Kidney (tissue), 22 donors: ENCODE measurements at places on chromosomes 2 and 18. TPM values are rescaled to one million over a fixed set of nuclear protein-coding genes. Genes with fewer than 3 reads are reported as not detected.

The LTBP1 gene
- 39.8 TPM for total RNA-seq

- H3K36me3 ChIP-seq, result no peaks in the 10 kb centered on the region
- no peak overlapping the region for H3K4me3 ChIP-seq
- no peaks in the 10 kb centered on the region for H3K27me3 ChIP-seq
- no peaks in the 10 kb centered on the region for H3K4me1 ChIP-seq
- no peak for DNase-seq
- no peak overlapping the region for H3K27ac ChIP-seq
These were observed 17.9 kb downstream of the EHD3 start for GRCh38 chr2:31251851-31252250.

GRCh38 chr2:197273485-197273884, 37.1 kb downstream of the ANKRD44 start:
- peak; percentile 53 for DNase-seq
- H3K4me1 ChIP-seq, result no peaks in the 10 kb centered on the region
- no peaks in the 10 kb centered on the region for H3K27me3 ChIP-seq
- H3K4me3 ChIP-seq, result no peak overlapping the region
- H3K36me3 ChIP-seq, result no peaks in the 10 kb centered on the region

The INPP5D gene
- total RNA-seq, result 29.6 TPM

DNA sequence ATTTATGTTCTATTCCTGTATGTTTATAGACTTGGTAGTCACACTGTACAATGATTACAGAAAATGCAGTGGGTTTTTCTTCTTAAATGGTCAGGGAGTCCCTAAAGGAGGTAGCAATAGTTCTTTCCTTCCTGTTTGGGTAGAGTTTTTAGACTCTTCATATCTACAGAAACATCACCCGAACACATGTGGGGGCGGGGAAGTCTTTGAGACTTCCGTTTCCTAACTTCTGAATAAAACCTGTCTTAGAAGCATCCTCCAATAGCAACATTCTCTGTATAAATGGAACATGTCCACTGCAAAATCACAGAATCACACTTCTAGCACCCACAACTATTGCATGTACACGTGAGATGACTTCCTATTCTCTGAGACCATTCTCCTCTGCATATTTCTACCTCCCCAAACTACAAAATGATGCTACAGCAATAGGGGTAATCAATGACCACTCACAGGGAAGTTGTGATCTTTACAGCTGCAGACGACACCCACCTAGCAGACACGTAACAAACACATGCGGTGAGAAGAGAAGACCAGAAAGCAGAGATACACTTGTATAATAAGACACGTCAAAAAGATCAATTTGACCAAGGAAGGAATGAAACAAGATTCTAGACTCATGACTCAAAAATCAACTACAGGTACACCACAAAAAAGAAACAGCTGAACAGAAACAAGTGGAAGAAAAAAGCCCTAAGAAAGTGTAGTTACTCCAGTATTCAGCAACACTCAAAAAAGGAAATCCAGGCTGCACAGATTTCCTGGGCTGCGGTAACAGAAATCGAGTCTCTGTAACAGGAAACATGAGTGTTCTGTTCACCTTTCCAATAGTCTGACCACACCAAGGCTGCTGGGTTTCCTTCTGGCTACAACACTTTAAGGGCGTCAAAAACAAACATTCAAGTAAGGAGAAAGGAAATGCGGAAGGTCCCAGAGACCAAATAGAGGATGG, 120.4 kb downstream of the ZNF516 start:
- H3K27ac ChIP-seq, result no peak overlapping the region
- peaks cover 4% of the 10 kb centered on the region for H3K36me3 ChIP-seq

The AAK1 gene
- total RNA-seq, result 93.7 TPM

GRCh38 chr2:185240796-185241195, 497.8 kb upstream of the FSIP2 start:
- DNase-seq, result no peak
- H3K4me3 ChIP-seq, result no peak overlapping the region
- no peaks in the 10 kb centered on the region for H3K36me3 ChIP-seq
- H3K27ac ChIP-seq, result no peak overlapping the region
- H3K27me3 ChIP-seq, result no peaks in the 10 kb centered on the region
- no peaks in the 10 kb centered on the region for H3K4me1 ChIP-seq

DNA sequence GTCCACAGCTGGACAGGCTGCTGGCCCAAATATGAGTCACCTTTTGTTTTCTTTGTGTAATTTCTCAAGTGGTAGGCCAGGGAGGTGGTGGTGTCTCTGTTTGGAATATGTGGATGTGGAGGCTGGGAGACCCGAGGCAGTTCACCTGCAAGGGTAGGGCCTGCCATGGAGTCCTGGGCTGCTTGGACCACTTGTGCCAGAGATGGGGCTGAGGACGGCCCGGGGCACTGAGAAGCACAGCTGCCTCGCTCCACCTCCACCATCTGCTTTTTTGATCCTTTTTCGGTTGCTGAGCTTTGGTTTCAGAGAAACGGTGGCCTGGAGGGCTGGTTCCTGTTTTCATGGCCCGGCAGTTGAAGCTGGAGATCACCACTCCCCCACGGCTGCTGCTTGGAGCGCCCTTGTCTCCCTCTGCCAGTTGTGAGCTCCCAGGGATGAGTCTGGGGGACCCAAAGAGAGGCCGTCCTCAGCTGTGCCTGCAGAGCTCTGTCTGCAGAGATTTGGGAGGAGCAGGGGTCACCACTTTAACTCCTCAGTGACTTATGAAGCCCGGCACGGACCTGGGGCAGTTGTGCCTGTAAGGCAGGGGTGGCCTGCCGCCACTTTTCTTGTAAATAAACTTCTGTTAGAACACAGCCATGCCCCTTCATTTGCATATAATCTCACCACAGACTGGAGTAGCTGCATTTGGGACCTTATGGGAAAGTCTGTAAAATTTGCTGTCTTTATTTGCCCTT, 67.6 kb upstream of the MCFD2 start:
- H3K36me3 ChIP-seq, result no peaks in the 10 kb centered on the region
- peaks cover 16% of the 10 kb centered on the region for H3K4me1 ChIP-seq
- no peak overlapping the region for H3K4me3 ChIP-seq
- H3K27me3 ChIP-seq, result no peaks in the 10 kb centered on the region
- H3K27ac ChIP-seq, result no peak overlapping the region

The BCL2L11 gene
- total RNA-seq, result 32.7 TPM

- H3K4me3 ChIP-seq, result no peak overlapping the region
- DNase-seq, result no peak
- H3K27me3 ChIP-seq, result no peaks in the 10 kb centered on the region
- H3K36me3 ChIP-seq, result no peaks in the 10 kb centered on the region
- no peaks in the 10 kb centered on the region for H3K4me1 ChIP-seq
These were observed 187.9 kb downstream of the NEDD4L start for GRCh38 chr18:58231930-58232329.

- H3K36me3 ChIP-seq, result no peaks in the 10 kb centered on the region
- no peak overlapping the region for H3K27ac ChIP-seq
- no peaks in the 10 kb centered on the region for H3K27me3 ChIP-seq
These were observed 6.4 kb downstream of the SLC8A1 start for GRCh38 chr2:40445467-40445866.

- H3K4me1 ChIP-seq, result no peaks in the 10 kb centered on the region
- DNase-seq, result no peak
- no peak overlapping the region for H3K4me3 ChIP-seq
- no peaks in the 10 kb centered on the region for H3K36me3 ChIP-seq
These were observed 2.6 kb upstream of the BMPR2 start for GRCh38 chr2:202373490-202373889.

GRCh38 chr2:174158003-174158402, 90.3 kb downstream of the OLA1 start:
- no peak overlapping the region for H3K4me3 ChIP-seq
- H3K36me3 ChIP-seq, result no peaks in the 10 kb centered on the region
- H3K4me1 ChIP-seq, result no peaks in the 10 kb centered on the region
- DNase-seq, result no peak
- H3K27ac ChIP-seq, result no peak overlapping the region
- no peaks in the 10 kb centered on the region for H3K27me3 ChIP-seq

DNA sequence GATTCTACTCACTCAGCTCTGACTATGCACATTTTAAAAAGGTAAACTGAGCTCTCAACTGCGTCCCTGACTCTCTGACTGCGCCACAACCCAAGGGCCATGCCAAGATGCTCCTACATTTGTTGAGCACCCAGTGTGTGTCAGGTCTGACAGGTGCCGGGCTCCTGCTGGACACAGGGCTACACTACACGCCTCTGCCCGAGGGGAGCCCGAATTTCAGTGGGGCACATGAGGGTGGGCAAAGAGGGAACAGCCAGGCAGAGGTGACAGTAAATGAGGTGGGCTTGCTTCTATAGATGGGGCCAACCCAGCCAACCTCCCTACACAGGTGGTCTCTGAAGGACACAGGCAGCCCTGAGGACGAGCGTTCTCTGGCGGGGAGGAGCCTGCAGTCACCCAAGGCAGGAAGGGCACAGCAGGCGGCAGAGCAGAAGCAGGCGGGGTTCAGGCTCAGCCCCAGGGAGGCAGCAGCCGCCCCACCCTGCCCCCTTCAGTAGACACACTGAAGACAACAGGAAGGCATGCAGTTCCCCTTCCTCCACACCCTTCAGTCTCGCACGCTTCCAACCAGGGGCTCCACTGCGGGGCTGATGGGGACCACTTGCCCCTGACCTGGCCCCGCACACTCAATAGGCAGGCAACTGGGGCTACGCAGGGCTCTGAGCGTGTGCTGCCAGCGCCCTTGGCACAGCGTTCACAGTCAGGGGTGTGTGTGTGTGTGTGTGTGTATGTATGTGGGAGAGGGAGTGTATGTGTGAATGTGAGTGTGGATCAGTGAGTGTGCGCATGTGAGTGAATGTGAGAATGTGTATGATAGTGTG, 98.4 kb downstream of the UXS1 start:
- H3K4me1 ChIP-seq, result no peaks in the 10 kb centered on the region
- peaks cover 7% of the 10 kb centered on the region for H3K36me3 ChIP-seq
- H3K4me3 ChIP-seq, result no peak overlapping the region
- no peaks in the 10 kb centered on the region for H3K27me3 ChIP-seq
- DNase-seq, result no peak

The TMEM198 gene
- total RNA-seq, result 4.5 TPM

DNA sequence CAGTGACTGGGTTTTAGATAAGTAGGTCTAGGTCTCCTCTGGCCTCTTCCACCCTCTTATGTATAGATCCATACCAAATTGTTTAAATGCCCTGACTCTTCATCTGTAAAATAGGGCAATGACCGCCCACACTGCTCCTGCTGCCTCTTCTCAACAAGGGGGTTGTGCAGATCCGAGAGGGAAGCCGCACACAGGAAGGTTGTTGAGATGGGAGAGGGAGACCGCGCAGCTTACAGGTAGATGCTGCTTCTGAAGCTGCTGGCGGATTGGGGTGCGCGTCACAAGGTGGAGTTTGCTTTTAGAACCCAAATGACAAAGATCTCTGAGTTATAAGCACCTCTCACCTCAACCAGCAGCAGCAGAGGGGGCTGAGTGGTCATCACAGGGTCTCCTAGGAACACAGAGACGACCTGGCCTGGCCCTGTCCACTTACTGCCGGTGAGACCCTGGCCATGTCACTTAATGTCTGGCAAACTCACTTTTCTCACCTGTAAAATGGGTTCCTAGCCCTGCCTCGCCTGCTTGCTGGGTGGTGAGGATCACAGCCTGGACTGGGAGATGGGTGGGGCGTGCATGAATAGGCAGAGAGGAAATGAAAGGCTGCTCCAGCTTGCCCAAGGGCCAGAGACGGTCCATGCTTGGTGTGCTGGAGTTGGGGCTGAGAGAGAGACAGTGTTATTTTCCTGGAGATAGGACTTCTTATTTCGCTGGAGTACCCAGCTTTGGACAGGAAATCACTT, 251.3 kb downstream of the EIPR1 start:
- peak; percentile 43 for DNase-seq
- no peaks in the 10 kb centered on the region for H3K36me3 ChIP-seq
- H3K27me3 ChIP-seq, result no peaks in the 10 kb centered on the region
- H3K27ac ChIP-seq, result no peak overlapping the region

DNA sequence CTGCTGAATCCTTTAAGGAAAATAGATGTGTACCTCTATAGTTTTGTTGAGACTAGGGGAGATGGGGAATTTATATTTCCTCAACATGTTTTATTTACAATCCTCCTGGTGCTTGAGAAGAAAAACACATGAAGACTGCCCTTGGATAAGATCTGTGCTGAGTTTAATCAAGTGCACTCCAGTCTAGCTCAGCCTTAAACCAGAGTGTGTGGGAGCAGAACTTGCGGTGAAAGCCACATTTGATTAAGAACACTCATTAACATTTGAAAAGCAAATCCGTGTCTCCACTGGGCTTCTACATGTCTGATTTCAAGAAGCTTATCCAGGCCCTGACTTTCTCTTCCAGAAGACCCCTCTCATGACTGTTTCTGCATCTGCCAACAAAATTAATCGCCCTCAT, 84.8 kb upstream of the ITGA6 start:
- no peak for DNase-seq
- H3K4me1 ChIP-seq, result peaks cover 9% of the 10 kb centered on the region

The PARD3B gene
- total RNA-seq, result 29.6 TPM

DNA sequence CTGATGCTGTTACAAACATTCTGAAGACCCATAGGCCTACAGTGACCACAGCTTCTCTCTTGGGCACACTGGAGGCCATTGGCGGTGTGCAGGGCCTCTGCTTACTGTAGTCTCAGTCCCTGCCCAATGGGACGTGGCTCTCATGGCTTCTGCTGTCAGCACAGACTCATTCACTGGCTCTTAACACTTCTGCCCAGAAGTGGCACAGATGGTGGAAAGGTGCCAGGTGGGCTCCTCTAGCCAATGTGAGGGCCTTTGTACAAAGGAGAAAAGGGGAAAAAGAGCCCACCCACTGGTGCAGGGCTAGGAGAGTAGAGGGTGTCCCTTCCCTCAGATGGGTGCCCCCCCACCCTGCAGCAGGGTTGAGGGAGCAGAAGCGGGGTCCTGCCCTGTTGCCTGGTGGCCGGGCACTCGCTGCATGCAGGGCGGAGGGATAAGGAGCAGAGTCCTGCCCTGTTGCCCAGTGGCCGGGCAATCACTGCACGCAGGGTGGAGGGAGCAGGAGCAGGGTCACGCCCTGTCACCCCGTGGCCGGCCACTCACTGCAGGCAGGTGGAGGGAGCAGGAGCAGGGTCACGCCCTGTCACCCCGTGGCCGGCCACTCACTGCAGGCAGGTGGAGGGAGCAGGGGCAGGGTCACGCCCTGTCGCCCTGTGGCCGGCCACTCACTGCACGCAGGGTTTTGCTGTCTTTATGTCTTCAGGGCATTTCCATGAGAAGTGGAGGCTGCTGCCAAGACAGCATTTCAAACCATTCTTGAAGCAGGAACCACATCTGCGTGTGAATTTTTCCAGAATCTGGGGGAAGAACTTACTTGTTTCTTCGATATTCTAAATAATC, 20.0 kb downstream of the LRRFIP1 start:
- H3K27me3 ChIP-seq, result no peaks in the 10 kb centered on the region
- no peak for DNase-seq
- no peaks in the 10 kb centered on the region for H3K4me1 ChIP-seq
- peaks cover 4% of the 10 kb centered on the region for H3K36me3 ChIP-seq
- H3K4me3 ChIP-seq, result no peak overlapping the region

The WDSUB1 gene
- 11.6 TPM for total RNA-seq

- DNase-seq, result no peak
- H3K4me1 ChIP-seq, result peaks cover 5% of the 10 kb centered on the region
- H3K4me3 ChIP-seq, result no peak overlapping the region
These were observed 147.6 kb downstream of the CCBE1 start for GRCh38 chr18:59549503-59550173.

GRCh38 chr2:167510071-167510759, 621.9 kb downstream of the XIRP2 start:
- H3K4me1 ChIP-seq, result no peaks in the 10 kb centered on the region
- no peaks in the 10 kb centered on the region for H3K27me3 ChIP-seq
- no peak overlapping the region for H3K4me3 ChIP-seq
- DNase-seq, result no peak
- no peaks in the 10 kb centered on the region for H3K36me3 ChIP-seq
